ENCODE measurements at places on chromosomes 6 and 20.

DNA sequence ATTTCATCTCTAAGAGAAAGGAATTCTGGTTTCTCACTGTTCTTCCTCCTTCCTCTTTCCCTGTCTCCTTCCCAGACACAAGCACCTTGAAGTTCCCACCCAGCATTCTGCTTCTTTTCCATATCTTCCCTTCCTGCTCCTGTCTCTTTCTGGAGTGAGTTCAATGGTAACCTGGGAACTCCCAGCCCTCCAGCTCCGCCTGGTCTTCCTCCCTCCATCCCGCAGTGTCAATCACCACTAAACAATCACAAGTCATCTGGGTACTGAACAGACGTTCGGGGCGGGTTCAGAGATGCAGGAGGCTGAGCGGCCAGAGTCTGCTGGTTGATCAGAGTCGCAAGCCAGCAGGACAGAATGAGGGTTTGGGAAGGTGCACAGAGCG lies 7.7 kb downstream of the TTBK1 start:
- peak; percentile 34 for DNase-seq

DNA sequence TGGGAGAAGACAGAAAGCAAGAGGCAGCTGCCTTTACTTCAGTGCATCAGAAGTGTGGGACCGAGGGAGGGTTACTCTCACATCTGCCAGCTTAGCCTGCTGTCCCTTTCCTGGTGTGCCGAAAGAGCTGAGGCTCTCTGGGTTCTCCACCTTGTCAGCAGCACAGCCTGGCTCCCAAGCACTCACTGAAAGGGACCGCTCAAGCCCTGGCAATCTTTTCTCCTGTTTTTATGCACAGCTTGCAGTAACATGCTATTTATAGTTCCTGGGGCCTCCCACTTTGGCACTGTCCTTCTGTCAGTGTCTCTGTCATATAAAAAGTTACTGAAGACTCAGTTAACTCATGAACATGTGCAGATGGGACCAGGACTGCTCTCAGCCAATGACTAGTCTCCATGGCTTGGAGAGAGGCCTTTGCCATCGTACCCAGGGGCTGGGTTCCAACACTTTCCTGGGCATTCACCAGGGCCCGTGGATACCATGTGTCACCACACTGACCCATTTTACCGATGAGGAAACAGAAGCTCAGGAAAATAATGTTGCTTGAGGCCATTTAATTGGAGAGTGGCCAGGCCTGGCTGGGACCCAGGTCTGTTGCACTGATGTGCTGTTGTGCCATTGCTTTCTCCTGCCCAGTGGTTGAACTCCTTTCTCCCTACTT lies 46.2 kb downstream of the PANK2 start:
- DNase-seq = no peak

- DNase-seq = no peak
Observed at GRCh38 chr6:26544473-26544872, 6.3 kb downstream of the HMGN4 start.

DNA sequence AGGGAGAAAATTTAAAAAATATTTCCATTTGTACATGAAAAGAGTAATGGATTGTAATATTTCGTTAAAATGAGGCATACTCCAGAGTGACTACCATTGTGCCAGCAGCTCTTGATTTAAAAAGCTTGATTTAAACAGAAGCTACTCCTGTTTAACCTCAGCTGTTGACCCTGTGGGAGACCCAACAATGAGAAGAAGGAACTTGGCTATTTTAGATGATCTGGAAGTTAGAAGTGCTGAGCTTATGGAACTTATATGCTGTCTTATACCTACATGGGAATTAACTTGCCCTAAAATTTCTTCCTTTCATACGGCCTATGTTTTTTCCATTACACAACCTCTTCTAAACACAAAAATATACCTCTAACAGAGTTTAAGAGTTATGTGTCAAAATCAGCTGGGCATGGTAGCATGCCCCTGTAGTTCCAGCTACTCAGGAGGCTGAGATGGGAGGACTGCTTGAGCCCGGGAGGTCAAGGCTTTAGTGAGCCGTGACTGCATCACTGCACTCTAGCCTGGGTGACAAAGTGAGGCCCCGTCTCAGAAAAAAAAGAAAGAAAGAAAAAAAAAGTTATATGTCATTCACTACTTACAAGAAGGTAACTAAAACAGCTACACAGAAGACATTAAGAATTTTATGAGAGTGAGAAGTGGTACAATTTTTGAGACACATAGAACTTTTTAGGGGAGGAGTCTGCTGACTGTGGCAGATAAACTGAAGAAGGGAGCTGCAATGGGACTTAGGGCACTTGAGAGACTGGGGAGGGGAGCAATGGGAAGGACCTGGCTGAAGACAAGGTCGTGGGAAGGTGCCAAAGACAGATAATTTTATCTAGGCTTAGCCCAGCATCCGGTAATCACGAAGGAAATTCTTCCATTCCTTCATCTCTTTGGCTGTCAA lies 139.9 kb downstream of the MYB start:
- DNase-seq = no peak

DNA sequence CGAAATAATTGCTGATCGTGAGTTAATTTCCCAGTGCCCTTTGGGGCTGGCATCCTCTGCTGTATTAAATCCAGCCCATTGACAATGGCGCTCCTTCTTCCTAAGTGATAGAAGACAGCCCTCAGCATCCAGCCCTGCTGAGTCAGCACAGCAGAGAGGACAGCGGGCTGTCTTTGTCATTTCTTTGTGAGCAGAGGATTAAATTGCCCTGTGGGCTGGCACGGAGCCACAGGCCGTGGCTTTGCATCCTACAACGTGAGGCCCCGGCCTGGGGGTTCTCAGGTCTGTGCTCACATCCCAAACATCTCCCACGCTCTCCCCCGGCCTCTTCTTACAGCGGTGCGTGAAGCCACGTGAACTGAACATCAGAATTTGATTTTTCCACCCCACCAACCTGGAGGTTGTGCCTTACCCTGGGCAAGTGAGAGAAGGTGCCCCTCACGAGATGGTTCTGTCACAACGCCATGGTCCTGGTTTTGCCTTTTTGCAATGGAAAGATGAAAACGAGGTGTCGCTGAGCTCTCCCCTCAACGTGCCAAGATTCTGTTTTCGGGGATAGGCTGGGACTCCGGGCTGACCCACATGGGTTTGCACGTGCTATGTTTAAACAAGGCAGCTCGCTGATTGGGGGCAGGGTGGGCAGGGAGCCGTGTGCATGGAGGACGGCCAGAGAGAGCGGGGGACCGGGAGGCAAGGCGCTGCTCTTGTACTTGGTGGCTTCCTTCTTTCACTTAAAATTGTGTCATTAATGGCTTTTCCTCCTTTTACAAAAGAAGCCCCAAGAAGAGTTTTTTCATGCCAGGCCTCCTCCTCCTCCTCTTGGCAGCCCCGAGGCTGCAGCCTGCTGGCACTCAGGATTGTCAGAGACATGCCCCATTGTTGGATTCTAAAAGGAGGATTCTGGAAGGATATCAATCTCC lies 19.5 kb downstream of the CDH4 start:
- no peak for DNase-seq

- no peak for DNase-seq
Observed at GRCh38 chr20:62208795-62209755, 11.0 kb downstream of the HRH3 start.

All from bronchial epithelial cell (primary cell).